ENCODE measurements at places on chromosomes 13 and 19.

- DNase-seq, result no peak
Observed at GRCh38 chr19:58346961-58347929, 6.0 kb downstream of the A1BG start.

DNA sequence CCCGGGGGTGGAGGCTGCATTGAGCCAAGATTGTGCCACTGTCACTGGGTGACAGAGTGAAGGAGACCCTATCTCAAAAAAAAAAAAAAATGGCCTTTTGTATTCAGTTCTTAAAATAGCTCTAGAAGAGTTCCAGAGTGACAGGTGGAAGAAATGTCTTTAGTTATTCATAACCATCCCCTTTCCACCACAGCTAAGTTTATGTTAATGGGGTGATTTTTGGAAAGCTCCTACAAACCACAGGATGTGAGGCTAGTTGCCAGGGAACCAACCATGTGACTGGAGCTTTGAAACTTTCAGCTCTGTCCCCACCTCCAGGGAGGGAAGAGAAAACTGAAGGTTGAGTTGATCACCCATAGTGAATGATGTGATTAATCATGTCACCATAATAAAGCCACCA, 6.9 kb downstream of the ZNF490 start:
- no peak for DNase-seq

- no peak for DNase-seq
Observed at GRCh38 chr13:40660141-40660664, 6.2 kb downstream of the FOXO1 start.

DNA sequence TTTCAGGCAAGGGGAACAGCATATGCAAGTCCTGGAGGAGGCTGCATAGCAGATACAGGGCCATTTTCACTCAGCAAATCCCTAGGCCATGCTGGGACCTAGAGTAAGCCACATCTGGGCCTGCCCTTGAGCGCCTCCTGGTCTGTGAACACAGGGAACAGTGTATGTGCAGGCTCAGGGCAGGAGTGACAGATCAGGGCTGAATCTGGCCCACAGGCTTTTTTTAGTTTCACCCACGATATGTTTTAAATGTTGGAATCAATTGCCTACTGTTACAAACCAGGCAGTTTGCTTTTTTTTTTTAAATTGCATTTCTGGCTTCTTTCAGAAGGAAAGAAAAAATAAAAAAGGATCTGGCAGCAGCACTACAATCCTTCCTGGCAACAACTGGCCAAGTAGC, 1.5 kb upstream of the TMEM145 start:
- no peak for DNase-seq

DNA sequence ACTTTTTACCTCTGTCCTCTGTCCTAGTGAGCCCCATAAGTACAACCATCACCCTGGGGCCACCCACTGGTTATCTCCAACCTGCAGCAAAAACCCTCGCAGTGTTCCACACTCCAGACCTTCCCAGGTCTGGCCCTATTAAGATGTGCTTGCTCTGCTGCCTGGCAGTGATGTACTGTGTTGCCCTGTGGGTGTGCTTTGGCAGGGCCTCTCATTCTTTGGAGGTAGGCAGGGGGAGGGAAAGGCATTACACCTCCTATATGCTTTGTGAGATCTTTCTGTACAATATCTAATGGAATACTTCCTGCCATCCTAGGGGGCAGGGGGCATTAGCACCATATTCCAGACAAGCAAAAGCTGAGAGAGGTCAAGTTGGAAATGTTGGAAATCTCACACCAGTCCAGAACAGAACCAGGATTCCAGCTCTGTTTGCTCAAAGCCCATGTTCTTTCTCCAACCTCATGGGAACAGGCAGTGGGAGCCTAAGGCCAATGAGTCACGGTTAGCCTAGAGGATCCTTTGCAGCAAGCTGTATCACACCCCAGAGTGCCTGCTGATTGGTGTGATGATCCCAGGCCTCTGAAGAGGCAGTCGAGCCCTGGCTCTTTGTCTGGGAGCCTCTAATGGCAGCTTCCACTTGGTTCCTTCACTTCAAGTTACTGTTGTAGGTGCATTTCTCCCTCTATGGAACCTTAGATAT, 59.7 kb upstream of the UBL3 start:
- no peak for DNase-seq

- no peak for DNase-seq
Observed at GRCh38 chr13:112845511-112846144, 123.4 kb upstream of the MCF2L start.

GRCh38 chr13:49932066-49932465, 4.1 kb downstream of the SPRYD7 start:
- DNase-seq, result no peak

DNA sequence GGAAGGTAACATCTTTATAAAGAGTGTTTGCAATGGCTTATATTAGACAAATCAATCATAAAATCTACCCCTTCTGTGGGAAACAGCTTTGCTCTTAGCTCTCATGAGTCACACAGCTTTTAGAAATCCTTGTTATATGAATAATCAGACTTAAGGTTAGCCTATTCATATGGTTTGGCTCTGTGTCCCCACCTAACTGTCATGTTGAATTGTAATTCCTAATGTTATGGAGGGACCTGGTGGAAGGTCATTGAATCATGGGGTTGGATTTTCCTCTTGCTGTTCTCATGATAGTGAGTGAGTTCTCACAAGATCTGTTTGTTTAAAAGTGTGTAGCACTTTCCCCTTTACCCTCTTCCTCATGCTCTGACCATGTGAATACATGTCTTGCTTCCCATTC, 704.2 kb upstream of the KLHL1 start:
- no peak for DNase-seq
